Activated naive CD8-positive, alpha-beta T cell treated with anti-CD3 and anti-CD28 coated beads, Interleukin-2, amount 50 U/mL, for 24 hours (primary cell): ENCODE measurements at places on chromosomes 13 and 19.

DNA sequence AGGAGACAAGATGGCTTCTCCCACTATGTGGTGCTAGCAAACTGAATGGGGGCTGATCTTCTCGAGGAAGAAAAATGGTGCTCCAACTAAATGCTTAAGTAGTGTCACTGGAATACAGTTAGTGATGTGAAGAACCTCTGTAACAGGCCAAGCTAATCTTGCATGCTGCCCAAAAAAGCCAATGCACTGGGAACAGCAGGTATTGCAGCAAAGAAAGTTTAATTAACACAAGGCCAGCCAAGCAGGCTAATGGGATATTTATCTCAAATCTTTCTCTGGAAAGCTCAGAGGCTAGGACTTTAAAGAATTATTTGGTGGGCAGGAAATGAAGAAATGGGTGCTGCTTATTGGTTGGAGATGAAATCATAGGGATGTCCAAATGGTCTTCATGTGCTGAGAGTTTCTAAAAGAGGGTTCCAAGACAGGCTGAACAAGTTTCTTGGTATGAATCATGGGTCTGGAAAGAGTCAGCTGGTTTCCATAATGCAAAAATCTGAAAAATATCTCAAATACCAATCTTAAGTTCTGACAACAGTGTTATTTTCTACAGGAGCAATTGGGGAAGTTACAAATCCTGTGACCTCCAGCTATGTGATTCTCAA, 1550.5 kb downstream of the SLITRK5 start:
- DNase-seq, result no peak

DNA sequence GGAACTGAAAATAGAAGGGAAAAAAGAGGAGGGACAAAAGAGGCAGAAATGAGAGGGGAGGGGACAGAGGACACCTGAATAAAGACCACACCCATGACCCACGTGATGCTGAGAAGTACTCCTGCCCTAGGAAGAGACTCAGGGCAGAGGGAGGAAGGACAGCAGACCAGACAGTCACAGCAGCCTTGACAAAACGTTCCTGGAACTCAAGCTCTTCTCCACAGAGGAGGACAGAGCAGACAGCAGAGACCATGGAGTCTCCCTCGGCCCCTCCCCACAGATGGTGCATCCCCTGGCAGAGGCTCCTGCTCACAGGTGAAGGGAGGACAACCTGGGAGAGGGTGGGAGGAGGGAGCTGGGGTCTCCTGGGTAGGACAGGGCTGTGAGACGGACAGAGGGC, at the start of gene CEACAM5:
CEACAM5 (plus strand) TSS at position 146 of the 400 bp plus-strand sequence; CDS start at position 252, 106 bp downstream.
- no peak for DNase-seq

GRCh38 chr13:21613791-21614190, 9.8 kb upstream of the MICU2 start:
- DNase-seq, result no peak

DNA sequence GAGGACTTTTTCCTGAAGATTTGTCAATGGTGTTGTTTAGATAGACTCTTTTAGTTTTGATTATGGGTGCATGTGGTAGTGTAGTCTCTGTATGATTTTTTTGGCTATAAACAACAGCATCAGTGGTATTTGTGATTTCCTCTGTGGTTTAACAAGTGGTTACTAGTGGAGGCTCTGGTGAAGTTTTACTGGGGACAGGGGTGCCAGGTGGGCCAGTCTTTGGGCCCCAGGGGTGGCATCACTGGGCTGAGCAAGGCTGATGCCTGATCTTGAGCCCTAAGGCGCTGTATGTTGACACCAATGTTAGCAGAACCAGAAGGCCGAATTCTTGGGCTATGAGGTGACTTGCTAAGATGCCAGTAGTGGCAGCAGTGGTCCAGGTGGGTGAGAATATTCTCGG, 811.4 kb downstream of the DACH1 start:
- no peak for DNase-seq

DNA sequence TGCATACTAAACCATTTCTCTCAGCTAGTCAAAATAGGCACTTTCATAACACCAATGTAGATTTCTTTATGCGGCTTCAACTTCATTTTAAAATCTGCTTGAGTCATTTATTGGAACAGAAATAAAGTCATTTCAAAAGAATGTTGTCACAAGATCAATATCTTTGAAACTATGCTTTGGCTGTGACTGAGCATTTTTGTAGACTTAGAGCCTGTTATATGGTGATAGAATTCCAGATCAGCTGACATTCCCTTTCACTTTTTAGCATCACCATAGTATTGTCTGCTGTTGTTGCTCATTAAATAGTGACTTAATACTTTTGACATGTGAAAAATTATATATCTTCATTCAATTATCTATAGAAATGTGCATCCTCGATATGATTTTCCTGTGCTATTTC, 279.2 kb upstream of the PRR20A start:
- DNase-seq, result no peak

GRCh38 chr13:31674051-31674450, 65.3 kb upstream of the RXFP2 start:
- DNase-seq, result no peak
